Progenitor cell of endocrine pancreas (in vitro differentiated cells): ENCODE measurements at places on chromosomes 13 and 19. TPM values are rescaled to one million over a fixed set of nuclear protein-coding genes. Genes with fewer than 3 reads are reported as not detected.

GRCh38 chr13:47036294-47037008 is 139.6 kb upstream of the HTR2A start:
- H3K27me3 ChIP-seq, result peaks cover 2% of the 10 kb centered on the region
- H3K36me3 ChIP-seq, result no peaks in the 10 kb centered on the region
- DNase-seq, result no peak
- H3K4me3 ChIP-seq, result peak overlapping the region; percentile 25
- H3K4me1 ChIP-seq, result peaks cover 40% of the 10 kb centered on the region
- peak overlapping the region; percentile 94 for H3K27ac ChIP-seq

Gene SLC25A41
- total RNA-seq, result 1.4 and 1.5 TPM in 2 replicates

- peaks cover 29% of the 10 kb centered on the region for H3K36me3 ChIP-seq
- peaks cover 16% of the 10 kb centered on the region for H3K4me1 ChIP-seq
- H3K4me3 ChIP-seq, result no peak overlapping the region
- no peak for DNase-seq
- no peaks in the 10 kb centered on the region for H3K27me3 ChIP-seq
These were observed 8.6 kb downstream of the PTBP1 start for GRCh38 chr19:805600-806550.

DNA sequence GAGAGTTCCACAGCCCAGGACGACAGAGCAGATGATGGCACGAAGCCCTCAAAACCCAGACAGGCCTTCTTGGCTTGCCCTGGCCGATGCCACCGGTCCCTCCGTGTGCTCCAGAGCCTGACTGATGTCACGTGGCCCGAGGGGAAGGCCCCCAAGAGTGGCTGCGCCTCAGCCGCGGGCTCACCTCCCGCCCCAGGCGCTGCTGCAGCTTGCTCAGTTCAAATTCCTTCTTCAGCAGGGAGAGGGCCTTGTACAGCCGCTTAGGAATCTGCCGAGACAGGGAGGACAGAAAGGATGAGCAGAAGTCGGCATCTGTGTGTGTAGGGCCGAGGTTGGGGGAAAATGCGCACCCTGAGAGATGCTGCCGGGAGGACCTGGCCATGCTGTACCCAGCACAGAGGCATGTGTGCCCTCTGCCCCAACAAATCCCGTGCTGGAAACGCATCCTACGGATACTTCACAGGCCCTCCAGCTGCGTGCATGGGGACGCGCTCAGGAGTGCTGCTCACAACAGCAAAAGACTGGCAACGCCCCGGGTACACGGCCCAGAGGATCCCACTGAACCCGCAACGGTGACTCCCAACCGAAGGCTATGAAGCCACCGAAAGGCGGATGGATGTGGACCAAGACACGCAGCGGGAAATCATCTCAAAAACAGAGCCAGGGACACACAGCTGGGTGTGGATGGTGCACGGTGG is 12.9 kb downstream of the LONP1 start:
- H3K4me3 ChIP-seq, result no peak overlapping the region
- no peak for DNase-seq
- H3K27me3 ChIP-seq, result no peaks in the 10 kb centered on the region
- H3K36me3 ChIP-seq, result peaks cover 12% of the 10 kb centered on the region
